ENCODE measurements at places on chromosomes 11 and 22.

- DNase-seq, result no peak
Measured at GRCh38 chr22:23077627-23078461, 7.5 kb downstream of the GNAZ start.

DNA sequence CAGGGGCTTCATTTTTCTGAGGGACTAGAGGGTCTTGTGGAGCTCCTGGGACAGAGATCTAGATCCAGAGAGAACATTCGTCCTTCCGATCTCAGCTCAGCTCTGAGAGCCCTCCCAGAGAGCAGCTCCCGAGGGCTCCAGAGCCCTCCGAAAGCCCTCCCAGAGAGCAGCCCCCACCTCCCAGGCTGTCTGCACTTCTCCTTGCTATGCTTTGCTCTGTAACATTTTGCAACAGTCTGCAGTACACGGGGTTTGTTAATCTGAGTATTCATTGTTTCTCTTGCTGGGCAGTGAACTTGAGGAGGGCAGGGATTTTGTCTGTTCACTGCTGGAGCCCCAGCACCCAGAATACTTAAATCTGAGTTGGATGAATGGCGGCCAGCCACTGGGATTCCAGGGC is 2.6 kb downstream of the GGA1 start:
- DNase-seq, result no peak

DNA sequence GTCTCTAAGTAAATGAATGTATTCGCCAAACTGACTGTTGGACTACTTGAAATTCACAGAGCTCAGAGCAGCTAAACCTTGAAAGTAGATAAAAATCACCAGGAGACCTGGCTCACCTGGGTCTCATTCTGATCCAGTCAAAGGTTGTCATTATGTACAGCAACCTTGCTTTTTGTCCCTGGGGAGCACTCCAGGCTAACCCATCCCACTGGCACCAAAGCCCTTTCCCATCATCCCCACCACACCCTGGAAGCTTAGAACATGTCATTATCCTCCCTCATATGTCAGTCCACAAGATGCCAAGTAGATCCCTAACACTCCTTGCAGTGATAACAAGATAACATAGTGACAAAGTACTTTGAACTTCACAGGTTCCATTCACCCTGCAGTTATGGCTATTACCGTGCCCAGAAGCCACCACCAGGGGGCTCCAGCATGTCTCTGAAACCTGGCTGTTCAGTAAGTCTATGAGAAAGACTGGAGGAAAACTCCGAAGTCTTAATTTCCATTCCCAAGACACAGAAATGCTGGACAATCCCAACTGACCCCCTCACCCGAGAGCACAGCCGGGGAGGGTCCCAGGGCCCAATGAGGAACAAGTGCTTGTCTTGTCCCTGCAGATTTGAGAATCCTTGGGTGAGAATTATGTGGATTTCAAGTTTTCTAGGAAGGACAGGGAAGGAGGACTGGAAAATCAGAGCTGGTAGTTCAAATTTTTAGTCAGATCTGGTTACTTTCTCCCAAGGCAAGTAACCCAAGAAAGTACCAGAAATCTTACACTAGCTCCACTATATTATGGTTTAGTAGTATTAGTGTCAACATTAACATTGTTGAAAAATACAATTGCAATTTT is 43.0 kb upstream of the USP47 start:
- DNase-seq, result peak; percentile 59

DNA sequence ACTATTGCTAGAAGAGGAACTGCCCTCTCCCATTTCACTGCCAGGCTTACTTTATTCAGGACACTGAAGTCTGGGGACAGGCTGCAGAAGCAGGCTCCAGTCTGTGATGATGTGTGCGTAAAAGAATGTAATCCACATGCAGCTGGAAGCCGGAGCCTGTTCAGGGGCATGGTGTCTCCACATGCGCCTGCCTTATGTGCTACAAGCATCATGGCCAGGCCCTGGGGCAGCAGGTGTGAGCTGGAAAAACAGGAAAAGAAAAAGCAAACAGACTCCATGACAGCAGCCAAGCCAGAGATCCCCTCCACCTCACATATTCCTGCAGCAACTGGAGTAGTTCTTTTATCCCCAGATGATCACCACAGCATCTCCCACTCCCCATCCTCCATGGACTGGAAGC is 33.4 kb downstream of the ARFGAP2 start:
- no peak for DNase-seq

DNA sequence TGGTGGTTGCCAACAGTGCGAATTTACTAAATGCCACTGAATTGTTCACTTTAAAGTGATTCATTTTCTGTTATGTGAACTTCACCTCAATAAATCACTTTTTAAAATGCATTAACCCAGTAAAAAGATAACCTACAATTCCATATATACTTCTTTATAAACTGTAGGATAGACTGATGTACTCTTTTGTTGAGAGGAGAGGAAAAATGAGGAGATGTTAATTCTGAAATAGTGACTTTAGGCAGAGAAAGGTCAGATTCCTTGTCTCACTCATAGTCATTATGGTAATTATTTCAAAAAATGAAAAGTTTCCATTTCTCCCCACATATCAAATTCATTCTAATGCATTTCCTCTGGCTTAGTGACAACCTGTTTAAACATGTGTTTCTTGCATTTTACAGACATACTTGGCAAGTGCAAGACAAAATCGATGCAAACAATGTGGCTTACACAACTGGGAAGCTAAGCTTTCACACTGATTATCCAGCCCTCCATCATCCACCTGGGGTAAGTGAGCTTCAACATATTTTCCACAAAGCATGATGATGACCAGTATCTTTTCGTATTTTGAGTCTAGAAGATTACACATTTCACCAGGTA is 74.5 kb downstream of the BBOX1 start:
- no peak for DNase-seq

DNA sequence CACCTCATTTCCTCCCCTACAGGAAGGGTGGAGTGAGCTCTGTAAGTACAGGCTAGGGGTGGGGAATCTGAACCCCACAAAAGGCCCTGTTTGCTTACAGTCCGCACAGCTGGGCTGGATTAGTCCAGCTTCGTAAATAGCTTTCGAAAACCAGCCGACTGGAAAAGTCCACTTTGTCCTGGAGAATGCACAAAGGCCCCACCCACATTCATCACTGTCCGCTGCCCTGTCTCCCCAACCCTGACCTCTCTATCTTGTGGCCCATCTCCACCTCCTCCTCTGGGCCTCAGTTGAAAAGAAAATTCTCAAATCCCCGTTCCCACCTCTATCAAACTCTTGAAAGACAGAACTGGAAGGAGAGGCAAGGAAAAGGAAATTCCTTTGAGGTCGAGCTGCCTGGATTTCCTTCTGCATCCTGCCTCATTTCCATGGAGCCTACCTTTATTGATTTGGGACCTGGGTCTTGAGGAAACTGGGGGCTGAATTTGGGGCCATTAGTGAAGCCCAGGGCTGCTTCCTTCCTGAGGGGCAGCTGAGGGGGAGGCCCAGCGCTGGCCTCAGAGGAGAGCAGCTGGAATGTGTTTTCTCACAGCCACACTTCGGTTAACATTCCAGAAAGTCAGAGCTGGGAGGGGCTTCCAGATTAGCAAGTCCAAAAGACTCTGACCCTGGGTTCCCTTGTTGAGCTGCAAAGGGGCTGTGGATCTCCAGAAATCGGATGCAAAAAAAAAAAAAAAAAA is 147.6 kb downstream of the FBXO7 start:
- DNase-seq, result no peak

DNA sequence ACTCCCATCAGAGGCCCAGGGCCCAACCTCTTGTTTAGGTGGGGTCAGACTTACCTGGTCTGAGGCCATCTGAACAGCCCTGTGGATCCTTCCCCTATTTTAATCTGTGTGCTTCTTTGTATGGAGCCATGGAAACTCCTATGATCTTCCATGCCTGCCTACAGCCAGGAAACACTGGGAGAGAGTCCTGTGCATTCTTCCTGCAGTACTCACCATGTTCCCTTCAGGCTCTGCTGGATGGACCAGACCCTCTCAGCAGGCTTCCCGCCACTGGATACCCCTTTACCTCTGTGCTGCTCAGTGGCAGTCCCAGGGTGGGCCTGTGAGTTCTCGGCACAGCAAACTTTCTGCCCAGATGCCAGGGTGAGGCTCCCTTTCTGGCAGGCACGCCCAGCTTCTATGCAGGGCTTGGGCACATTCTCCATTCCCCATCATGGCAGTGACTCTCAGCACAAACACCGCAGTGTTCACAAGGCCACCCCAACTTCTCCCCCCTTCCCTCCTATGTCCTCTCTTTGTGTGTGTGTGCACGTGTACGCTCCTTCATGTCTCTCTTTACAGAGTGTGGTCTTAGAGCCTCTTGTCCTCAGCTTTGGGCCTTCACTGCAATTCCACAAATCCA is 34.8 kb downstream of the NEU3 start:
- no peak for DNase-seq

DNA sequence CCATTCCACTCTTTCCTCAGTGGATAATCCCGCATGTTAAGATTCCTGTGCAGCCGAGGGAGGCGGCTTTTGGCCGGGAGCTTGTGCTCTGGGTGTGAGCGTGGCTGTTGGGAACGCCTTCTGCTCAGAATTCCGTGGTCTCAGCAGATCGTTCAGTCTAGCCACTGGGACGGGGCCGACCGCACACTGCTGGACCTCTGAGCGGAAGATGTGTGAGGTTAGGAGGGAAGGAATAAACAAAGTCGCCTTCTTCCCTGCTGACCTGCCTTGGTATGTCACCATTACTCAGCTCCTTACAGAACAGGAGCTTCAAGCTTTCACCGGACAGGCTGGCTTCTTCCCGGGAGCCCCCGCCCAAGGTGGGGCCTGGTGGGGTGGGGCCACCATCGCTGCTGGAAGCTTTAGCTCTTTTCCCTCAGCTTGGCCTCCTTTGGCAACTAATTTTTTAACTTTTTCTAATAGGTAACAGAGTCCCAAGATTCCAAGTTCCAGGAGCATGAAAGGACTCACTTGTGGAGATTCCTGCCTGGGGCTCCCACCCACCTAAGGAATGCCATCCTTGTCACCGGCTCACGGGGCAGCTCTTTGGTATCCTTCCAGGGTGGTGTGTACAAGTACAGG is 22.5 kb upstream of the SEPTIN5 start:
- DNase-seq, result no peak

DNA sequence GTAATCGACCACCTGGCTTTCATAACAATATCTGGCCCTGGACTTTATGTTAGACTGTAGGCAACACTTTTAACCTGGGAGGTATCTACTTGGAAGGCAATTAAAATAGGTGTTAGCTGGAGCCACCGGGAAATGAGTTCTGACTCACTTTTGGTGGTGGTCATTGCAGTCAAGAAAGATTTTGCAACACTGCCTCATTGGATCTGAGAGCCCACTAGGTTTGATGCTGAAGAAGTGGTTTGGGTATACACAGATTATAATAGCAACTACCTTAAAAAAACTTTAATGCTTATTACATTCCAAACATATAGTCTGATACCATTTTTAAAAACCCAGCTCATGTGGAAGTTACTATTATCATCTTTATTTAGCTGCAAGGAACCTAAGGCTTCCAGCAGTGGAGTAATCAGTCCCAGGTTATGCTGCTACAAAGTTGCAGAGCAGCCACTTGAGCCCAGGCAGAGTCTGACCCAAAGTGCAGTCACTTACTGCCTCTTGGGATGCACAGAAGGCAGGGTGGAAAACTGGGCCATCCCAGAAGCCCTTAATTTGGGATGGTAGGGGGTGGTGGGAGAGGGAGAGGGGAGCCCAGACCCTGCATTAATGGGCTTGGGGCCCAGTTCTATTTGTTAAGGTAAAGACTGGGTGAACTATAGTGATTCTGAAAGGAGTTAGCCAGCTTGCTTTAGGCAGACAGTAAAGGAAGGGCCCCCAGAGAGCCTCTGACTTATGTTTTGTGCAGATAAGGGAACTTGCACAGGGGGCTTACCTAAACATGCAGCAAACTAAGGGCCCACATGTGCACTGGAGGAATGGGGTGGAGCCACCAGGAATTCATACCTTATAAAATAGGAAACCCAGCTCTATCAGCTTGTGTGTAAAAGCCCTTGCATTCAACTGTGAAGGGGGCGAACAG is 149.4 kb downstream of the SNX19 start:
- DNase-seq, result no peak

GRCh38 chr22:32511274-32511673 is 36.7 kb downstream of the FBXO7 start:
- DNase-seq, result no peak
